Bronchial epithelial cell (primary cell): ENCODE measurements at places on chromosomes 3 and 15.

GRCh38 chr3:10233988-10234387 lies 14.3 kb upstream of the TATDN2 start:
- no peak for DNase-seq

DNA sequence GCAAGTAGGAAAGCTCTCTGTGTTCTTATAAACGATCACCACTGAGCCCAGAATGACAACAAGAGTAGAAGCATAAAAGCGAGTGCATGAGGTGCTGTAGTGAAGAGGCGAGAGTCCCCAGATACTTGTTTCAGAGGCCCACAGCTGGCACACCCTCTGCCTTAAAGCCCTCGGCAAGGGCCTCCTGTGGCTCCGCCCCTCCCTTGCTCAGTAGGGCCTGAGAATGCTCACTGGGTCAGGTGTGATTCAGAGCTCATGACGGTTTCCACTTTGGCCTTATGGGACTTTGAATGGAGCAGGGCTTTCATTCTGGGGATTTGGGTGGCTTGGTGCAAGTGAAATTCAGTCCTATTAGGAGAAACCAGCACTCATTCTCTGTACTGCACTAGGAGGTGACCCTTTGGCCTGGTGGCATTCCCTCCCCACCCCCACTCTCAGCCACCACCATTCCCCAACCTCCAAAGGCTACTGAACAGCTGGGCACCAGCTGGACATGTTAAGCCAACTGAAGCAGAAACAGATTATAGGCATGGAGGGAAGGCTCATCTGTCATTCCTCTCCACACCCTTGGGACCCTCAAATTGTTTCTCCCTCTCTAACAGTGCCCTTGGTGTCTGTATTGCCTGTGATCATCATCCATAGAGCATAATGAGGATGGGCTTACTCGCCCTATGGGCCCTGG lies 109.6 kb upstream of the CTDSPL start:
- DNase-seq: no peak

DNA sequence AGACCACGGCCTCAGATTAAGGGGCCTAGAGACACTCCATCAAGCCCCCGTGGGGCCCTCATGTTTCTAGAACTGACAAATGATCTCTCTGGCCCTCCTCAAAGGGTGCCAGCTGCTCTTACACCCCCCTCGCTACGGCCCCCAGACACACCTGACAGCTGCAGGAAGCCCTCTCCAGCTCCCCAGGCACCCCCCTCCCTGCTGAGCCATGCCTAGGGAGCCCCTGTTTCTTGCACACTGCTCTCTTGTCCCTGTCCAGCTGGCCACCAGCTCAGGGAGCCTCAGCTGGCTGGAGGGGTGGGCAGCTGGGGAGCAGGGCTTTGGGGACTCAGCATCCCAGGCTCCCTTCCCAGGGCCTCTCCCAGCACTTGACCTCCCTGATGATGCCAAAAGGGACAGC lies 14.8 kb downstream of the TNK2 start:
- DNase-seq: no peak

DNA sequence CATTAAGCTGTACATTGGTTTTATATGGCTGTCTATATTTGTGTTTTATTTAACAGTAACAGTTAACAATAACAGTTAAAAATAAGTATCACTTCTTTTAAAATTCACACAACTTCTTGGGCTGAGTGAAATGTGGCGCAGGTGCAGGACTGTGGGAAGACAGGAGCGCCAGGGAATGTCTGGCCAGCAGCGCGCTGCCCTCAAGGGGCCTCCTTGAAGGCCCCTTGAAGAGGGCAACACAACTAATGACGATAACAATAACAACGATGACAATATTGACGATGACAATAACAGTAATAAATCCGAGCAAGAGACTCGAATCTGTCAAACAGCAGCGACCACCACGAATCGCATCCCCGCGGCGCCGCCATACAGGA lies 411 bp upstream of the PPP2R3A start:
- peak; percentile 19 for DNase-seq

- peak; percentile 92 for DNase-seq
Measured at GRCh38 chr3:15557511-15557946, 36.0 kb upstream of the COLQ start.

GRCh38 chr3:4758957-4759656 lies 220.1 kb upstream of the BHLHE40 start:
- no peak for DNase-seq

DNA sequence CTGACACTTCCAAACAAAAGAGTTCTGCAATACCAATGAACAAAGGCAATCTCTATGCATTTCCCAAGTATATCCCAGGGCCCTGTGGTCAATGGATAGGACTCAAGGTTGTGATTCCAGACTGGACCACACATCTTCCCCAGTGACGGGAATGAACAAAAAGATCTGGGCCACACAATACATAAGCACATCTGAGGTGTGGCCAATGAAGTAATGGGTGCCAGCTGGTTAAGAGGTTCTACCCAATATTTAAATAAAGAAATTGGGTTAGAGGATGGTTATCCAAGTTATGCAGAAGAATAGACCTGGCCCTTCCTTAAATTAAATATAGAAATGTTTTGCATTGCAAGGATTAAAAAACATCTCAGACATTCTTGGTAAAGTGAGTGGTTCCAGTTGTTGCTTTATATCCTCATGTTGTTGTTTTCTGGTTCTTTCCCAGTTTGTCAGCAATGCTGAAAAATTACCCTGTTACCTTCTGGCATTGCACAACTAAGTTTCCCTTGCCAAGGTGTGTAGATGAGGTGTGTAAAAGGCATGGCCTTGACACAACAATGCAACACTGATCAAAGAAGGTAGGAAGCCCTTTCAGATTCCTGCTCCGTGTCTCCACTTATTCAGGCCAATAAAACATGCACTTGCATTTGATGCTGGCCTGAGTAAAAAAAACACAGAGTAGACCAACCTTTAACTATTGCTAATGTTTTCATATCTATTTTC lies 86.5 kb downstream of the PRICKLE2 start:
- no peak for DNase-seq
